GM20000 (cell line): ENCODE measurements at places on chromosomes 13 and 19.

DNA sequence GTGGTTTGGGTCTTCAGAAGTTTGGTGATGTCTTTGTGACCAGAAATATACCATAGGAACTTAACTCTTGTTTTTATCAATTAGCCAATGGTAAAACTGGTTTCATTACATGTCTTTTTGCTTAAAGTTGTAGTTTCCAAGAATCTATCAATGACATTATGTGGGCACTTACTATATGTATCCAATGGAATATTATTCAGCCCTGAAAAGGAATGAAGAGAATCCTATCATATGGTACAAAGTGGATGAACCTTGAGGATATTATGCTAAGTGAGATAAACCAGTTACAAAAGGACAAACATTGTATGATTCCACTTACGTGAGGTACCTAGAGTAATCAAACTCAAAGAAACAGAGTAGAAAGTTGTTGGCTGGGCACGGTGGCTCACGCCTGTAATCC lies 26.4 kb downstream of the RCBTB1 start:
- no peak for DNase-seq

DNA sequence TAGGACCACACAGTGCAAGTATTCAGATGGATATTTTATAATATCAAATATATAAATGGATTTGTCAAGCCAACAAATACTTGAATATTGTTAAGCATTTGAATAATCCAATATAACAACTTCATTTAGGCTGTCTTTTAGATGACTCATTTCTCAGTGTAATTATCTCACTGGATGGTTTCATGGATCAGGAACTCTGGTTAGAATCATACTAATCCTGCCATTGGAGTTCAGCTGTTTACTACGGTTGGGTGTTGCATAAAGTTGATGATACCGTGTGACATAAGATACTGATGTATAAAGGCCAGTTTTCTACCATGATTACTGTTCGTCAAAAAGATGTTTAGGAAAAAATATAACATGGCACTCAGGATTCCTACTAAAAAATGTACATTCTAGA lies 196.3 kb downstream of the TSHZ3 start:
- no peak for DNase-seq

DNA sequence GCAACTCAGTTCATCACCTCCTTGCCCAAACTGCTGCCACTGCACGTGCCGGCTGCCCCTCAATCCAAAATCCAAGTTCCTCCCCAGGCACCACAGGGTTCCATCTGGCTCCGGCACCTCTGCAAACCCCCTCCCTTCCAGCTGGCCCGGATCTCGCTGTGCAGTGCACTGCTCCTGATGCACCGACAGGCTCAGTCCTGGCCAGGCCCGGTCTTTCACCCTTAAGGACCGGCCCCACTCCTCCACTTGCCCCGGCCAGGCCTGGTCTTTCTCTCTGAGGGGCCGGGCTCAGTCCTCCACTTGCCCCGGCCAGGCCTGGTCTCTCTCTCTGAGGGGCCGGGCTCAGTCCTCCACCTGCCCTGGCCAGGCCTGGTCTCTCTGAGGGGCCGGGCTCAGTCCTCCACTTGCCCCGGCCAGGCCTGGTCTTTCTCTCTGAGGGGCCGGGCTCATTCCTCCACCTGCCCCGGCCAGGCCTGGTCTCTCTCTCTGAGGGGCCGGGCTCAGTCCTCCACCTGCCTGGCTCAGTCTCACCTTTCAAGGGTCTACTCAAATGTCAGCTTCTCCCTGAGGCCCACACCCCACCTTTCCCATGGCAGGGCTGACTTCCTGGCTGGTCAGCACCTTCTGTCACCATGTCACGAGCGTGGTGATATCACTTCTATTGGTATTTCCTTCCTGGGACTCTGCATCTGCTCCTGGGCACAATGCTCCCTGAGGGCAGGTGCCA lies 6.9 kb downstream of the ZNF787 start:
- DNase-seq: no peak

DNA sequence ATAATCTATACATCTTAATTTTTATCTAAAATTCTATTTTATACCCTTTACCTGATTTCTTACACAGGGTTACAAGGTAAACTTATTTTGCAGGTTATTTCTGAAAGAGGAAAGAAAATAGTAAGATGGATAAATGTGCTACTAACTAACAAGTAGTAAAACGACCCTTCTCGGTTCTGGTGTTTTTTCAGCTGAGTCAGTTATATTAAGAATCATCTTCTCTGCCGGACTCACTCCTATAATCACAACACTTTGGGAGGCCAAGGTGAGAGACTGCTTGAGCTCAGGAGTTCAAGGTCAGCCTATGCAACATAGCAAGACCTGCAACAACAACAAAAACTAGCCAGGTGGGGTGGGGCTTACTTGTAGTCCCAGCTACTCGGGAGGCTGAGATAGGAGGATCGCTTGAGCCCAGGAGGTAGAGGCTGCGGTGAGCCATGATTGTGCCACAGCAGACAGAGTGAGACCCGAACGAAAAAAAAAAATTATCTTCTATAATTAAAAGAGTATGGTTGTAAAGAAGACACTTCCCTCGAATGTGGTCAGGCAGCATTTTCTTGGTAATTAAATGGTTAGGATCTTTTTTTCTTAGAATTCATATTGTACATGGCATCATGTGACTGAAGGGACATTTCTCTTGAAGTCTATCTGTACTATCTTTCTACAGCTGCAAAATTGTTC lies 27.9 kb upstream of the RCBTB2 start:
- no peak for DNase-seq

- peak; percentile 77 for DNase-seq
These were observed 42.0 kb upstream of the NFIC start for GRCh38 chr19:3324405-3324856.

DNA sequence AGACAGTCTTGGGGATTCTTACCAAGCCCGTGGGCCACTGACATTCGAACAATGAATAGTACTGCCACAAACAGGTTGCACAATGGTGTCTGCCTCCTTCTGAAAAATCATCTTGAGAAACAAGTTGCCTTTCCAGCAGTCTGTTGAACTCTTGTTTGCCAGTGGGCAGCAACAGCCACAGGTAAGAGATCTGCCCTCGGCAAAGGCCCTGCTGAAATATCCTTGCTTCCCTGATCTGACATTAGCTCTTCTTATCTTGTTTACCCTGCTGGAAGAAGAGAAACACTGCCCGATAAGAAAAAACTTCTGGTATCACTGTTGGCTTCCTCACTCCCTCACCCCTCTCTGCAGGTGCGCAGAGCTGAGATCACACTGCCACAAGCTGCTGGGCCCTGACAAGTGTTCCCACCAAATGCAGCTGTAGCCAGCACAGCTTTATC lies 2.0 kb downstream of the DOCK9 start:
- no peak for DNase-seq

DNA sequence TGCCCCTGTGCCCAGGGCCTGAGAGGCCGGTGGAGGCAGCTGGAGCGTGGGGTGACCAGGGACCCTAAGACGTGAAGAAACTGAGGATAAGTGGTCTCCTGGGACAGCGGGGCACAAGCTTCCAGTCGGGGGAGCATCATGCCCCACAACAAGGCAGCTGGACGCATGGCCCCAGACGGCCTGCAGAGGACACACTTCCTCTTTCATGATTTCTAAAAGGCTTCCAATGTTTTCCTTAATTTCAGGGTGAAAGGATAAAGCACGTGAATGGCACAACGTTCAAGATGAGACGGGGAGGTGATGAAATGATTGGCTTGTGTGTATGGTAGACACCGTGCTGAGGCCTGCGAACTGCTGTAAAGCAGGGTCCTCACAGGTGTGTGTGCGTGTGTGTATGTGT lies 20.2 kb upstream of the MYDGF start:
- no peak for DNase-seq

DNA sequence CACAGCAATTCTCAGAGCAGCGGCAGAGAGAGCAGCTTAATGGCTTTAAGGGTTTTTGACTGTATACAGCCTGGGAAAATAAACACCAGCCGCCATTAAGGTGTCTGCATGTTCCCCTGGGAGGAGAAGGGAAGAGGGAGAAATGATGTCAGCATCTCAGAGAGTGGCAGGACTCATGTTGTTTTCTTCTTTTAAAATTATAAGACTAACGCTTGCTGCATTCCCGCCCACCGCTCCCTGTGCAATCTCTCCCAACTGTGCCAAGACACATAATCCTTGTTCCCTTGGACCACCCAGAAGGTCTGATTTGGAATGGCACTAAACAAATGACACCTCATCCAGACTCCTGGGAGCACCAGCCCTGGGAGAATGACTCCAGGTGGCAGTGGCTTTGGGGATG lies 27.7 kb upstream of the FAM216B start:
- no peak for DNase-seq

- no peak for DNase-seq
These were observed 6.0 kb downstream of the PVR start for GRCh38 chr19:44649578-44650145.

DNA sequence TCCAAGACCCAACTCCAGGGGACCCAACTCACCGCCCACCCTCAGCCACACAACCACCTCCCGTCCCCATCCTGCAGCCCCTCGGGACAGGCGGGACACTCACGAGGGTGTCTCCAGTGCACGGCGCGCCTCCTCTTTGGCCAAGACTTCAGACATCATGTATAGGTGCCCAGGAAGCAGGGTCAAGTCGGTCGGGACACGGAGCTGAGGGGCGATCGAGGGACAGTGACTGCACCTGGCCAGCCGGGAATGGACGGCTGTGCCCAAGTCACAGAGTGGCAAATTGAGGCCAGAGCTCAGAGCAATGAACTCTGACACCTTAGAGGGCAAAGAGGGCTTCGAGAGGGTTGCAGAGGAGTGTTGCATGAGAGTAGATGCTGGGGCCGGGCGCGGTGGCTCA lies 8.8 kb downstream of the STAP2 start:
- DNase-seq: no peak

DNA sequence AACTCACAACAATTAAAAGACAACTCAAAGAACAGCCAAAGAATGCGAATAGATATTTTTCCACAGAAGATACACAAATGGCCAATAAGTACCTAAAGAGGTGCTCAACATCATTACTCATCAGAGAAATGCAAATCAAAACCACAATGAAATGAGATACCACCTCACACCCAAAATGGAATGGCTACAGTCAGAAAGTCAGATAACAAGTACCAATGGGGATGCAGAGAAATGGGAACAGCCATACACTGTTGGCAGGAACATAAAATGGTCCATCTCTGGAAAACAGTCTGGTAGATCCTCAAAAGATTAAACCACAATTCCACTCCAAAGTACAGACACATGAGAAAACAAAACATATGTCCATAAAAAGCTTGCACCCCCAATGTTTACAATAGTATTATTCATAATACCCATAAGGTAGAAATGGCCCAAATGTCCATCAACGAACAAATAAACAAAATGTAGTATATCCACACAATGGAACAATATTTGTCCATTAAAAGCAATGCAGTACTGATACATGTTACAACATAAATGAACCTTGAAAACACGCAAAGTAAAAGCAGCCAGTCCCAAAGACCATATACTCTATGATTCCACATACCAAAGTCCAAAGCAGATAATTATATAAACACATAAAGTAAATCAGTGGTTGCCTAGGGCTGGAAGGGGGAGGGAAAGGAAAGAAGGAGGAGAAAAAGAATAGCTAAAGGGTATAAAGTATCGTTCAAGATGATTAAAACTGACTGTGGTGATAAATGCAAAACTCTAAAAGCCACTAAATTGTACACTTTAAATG lies 19.6 kb downstream of the USP12 start:
- no peak for DNase-seq

DNA sequence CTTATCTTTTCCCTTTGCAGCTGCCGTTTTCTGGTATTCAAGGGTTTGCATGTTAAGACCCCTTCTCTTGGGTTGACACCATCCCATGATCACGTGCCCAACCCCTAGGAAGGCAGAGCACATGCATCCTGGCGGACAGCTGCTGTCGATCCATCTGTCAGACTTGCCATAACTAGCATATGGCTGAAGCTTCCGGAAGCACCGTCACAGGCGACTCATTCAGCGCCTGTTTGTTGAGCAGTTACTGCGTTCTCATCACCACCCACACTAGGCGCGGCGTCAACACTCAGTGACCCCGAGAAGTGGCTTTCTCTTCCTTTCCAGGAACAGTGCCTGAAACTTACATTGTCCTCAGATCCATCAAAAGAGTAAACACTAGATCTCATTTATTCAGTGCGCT lies 93.6 kb downstream of the SOX1 start:
- no peak for DNase-seq

- DNase-seq: no peak
These were observed 52.0 kb downstream of the KLF5 start for GRCh38 chr13:73110814-73111213.

DNA sequence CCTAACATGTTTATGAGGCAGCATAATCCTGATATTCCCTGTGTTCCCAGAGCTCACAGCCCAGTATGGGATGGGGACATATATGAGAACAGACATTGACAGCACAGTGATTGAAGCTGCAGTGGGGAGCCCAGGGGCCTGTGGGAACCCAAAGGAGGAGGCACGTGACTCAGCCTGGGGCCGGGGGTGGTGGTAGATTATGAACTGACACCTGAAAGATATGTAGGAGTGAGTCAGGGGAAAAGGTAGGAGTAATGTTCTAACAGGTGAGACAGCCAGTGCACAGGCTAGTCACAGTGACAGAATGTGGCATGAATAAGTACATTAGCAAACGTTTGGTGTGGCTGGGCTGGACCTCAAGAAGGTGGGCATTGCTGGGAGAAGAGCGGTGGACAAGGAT lies 29.0 kb downstream of the CKM start:
- no peak for DNase-seq

DNA sequence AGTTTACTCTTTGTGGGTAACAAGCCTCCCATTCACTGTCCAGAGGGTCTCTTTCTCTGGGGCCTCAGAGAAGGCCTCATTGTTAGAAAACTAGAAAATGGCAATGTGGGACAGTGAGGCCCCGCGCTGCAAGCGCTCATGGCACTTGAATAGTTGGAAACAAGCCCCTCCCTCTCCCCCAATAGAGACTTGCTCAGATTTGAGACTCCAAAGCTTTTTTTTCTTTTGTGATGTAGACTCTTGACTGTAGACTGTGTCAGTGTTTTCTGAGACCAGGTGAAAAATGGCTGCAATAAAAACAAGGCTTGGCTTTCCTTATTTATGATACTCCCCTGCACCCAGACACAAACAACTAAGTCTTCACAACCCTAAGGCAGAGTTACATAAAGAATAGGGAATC lies 38.7 kb upstream of the UBL3 start:
- DNase-seq: no peak

DNA sequence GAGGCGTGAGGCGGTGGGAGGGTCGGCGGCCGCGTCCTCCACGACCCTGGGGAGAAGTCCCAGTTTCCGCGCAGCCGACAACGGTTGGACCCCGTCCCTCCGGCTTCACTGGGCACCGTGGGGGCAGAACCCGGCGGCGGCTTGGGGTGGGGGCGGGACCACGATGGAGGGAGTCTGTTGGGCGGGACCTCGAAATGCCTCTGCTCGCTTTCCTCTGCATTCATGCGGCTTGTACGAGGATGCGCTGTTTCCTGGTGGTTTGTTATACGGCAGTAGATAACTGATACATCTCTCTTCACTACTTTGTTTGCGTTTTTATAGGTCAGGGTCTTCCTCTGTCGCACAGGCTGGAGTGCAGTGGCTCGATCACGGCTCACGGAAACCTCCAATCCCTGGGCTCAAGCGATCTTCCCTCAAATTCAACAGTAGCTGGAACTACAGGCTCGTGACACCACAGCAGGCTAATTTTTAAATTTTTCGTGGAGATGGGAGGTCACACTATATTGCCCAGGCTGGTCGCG lies 24.6 kb upstream of the ZNF846 start:
- no peak for DNase-seq

- no peak for DNase-seq
These were observed 46.5 kb upstream of the RAP2A start for GRCh38 chr13:97387485-97387839.

- peak; percentile 36 for DNase-seq
These were observed 22.4 kb upstream of the ARHGEF18 start for GRCh38 chr19:7326105-7326877.

GRCh38 chr13:107681600-107681999 lies 533.7 kb downstream of the LIG4 start:
- DNase-seq: no peak

- no peak for DNase-seq
These were observed 23.7 kb downstream of the DIS3 start for GRCh38 chr13:72757792-72758535.
